ENCODE measurements at places on chromosomes 16 and 17.

DNA sequence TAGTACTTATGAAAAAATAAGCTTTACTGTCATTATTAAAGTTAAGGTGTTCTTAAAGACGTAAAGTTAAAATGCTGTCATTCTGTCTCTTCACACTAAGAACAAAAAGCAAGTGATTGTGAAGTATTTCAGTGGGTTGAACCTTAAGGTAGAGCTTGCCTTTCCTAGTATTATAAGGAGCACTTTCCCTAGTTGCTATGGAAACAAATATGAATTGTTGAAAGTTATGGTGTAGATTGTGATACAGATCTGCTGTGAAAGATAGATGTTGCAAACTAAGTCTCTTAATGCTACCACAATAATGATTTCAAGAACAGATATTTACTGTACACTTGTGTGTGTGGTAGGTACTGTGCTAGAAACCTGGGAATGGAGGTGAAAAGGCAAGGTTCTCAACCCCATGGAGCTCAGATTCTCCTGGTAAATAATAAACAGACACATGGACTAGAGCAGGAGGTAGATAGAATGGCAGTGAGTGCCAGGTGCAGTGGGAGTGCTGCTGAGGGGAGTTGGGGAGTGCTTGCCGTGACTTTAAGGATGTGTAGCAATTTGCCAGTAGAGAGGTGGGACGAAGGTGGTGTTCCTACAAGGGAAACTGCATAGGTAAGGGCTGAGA lies 34.7 kb downstream of the MRTFB start:
- no peak for DNase-seq

- DNase-seq: no peak
These were observed 219.2 kb upstream of the CDH5 start for GRCh38 chr16:66147291-66147690.

- DNase-seq: no peak
These were observed 40.0 kb downstream of the CCDC57 start for GRCh38 chr17:82172486-82173160.

DNA sequence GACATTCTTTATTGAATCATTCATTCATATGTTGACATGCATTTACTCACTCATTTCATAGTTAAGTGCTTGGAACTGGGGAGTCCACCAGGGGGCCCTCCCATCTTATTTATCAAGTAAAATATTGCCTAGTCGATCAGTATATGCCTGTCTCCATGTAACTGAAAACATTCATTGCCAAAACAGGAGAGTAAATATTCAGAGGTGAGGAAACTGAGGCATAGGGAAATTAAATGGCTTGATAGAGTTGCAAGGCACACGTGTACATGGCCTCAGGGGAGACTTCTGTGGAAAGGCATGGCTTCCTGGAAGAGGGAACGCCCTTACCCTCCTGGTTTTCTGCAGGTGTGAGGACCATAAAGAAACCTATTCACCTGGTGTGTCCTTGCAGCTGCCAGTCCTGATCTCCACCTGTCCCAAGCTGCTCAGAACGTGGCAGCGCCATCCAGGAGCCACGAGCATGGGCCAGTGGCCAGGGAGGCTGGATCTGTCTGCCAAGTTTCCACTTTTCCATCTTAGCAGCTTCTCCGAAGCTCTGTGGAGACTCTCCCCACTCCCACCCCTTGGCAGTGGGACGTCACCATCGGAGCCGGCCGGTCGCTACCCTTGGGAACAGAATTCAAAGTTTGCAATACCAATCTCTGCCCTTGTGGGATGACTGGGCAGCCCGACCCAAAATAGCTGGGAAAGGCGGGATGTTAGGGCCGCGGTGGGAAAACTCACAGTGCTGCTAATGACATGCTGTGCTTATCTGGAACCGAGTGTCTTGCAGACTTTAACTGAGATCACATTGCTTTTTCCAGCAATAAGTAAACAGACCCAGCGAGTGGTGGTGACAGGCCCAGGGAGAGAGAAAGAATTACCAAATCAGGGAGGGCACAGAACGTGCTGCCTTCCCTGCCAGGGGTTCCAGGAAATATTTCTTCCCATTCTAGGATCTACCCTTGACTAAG lies 4.1 kb upstream of the C1QTNF1 start:
- DNase-seq: peak; percentile 92

DNA sequence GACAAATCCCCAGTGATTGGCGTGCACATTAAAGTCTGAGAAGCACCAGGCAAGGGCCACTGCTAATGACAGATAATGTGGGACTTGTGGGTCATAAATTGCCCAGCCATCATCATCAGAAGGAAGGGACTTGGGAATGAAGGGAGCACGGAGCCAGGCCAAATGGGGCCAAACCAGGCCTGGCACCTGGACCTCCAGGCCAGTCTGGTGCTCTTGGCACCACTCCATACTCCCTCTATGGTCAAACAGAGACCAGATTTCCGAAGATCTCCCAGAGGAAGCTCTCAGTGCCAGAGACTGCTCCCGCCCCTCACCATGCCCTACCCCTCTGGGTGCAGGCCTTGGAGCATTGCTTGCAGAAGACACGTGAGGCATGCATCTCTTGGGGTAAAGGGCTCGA lies 142.2 kb downstream of the CCDC182 start:
- no peak for DNase-seq

DNA sequence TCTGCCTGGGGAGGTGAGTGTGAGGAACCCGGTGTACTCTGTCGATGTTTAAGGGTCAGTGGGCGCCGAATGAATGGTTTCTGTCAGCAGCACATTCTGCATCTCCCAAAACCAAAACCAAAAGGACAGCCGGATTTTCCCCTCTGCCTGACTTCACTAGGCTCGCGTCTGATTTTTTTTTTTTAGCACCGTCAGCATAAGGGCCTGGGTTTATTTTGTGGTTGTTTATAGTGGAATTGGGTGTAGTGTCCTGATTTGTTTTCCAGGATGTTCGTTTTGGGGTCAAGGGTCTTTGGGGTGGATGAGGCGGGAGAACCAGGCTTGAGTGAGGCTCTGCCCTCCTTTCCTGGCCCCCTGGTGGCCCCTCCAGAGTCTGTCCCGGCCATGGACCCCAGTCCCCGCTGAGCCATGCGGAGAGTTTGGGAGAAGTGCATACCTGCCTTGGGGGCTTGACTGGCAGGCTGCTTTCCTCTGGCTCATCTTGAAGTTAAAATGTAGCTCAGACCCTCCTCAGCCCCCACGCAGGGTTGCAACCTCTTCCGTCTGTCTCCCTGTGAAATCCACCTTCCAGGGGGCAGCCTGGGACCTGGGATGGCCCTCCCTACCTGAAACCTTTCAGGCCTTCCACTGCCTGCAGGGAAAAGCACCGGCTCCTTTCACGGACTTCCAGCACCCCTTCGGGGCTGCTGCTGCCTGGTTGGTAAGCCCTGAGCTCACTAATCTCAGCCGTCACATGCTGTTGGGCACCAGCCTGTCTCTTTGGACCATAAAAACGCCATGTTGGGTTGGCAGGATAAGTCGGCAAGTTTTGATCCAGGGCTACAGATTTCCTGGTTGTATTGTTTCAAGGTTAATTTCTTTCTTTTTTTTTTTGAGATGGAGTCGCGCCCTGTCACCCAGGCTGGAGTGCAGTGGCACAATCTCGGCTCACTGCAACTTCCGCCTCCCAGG lies 60.2 kb downstream of the JPH3 start:
- DNase-seq: no peak

GRCh38 chr17:28320215-28321061 lies 1.4 kb downstream of the TMEM97 start:
- DNase-seq: no peak

DNA sequence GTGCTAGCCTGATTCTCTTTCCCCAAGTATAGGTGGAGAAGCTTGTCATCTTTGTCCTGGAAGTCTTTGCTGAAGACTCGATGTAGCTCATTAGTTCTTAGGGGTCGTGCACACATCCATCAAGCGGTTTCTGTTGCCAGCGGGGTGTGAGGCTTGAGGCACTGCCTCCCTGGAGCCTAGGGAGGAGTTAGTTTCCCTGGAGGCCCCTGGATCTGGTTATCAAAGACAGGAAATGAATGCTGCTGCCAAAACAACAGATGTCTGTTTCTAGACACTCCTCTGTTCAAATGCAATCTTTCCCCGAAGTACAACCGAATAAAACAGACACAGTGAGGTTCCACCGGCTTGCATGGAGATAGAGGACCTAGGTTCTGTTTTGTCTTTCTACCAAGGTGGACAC lies 17.5 kb downstream of the HS3ST4 start:
- DNase-seq: no peak

- DNase-seq: no peak
These were observed 251.9 kb downstream of the IRX3 start for GRCh38 chr16:54034684-54035083.

- DNase-seq: no peak
These were observed 100.9 kb downstream of the VPS53 start for GRCh38 chr17:613725-614124.

DNA sequence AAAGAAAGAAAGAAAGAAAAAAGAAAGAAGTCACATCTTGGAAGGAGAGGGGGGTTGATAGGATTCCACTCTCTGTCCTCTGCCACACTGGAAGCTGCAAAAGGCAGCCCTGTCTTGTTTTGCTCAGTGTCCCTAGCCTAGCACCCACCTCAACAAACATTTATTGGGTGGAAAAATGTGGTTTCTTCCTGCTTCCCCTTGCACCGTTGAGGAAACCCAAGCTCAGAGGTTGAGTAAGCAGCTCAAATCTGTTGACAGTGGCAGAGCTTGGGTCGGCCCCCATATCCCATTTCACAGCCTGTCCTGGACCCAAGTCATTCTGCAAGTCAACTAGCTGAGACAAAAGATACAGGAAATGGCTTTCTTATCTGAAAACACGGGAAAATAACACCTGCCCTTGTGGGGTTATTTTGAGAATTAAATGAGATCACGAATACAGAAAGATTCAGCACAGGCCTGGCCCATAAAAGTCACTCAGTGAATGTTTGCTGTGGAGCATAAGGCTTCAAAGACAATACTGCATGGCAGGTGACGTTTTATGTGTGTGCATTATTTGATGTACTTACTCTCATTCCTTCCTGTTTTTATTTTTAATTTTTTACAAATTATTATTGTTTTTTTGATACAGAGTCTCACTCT lies 63.6 kb downstream of the SCNN1B start:
- no peak for DNase-seq

DNA sequence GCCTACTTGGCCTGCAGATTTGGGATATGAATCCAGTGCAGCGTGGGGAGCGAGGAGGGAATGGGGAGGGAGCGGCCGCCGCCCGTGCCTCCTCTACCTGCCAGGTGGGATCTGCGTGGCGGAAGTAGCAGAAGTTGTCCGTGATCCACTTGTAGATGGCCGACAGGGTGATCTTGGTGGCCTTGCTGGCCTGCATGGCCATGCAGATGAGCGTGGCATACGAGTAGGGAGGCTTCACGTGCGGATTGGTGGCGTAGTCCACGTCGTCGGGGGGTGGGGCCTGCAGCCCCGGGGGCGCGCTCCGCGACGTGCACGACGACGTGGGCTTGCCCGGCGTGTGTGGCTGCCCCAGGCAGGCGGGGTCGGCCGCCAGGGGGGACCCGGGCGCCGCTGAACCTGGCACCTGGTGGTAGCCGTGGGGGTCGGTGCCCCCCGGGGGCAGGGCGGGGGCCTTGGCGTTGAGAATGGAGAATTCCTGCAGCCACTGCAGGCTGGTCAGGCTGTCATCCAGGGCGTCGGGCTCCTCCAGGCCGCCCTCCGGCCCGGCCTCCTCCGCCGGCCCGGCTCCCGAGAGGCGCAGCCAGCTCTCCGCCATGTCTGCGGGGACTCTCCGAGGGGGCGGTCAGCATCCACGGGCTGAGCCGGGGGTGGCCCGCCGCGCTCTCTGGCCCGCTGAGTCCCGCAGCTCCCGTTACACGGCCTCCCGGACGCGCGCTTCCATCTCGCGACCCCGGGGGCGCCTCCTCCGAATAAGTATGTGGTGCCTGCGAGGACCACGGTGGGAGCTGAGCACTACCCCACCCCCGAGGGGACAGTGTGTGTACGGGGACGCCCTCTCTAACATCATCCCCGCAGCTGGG lies 1.0 kb downstream of the FOXJ1 start:
- DNase-seq: no peak

DNA sequence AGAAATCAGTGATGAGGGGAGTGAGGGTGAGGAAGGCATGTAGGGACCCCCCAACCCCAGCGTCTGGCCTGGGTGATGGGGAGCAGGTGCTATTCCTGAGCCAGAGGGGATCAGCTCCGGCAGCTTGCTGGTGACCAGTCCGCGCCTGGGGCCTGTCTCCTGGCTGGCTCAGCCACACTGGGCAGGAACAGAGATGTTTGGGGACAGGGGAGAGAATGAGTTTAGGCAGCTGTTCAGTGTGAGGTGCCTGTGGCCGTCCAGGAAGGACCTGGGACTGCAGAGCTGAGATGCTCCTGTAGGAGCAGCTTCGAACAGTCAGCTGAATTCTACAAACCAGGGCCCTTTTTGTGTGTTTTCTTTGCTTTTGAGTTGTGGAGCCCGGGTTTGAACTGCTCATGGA lies 23.2 kb upstream of the SPNS2 start:
- no peak for DNase-seq

DNA sequence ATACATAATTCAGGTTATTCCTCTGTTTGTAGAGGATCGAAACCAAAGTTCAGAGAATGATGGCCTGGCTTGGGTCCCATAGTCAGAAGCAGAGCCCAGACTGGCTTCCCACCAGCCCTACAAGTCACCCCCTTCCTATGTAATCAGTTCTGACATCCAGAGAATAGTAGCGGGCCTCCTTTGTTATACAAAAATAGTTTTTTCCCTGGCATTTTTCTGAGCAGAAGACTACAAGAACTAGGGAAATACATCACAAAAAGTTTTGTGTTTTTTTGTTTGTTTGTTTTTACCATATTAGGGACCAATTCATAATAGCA lies 19.2 kb downstream of the ATPAF2 start:
- no peak for DNase-seq

DNA sequence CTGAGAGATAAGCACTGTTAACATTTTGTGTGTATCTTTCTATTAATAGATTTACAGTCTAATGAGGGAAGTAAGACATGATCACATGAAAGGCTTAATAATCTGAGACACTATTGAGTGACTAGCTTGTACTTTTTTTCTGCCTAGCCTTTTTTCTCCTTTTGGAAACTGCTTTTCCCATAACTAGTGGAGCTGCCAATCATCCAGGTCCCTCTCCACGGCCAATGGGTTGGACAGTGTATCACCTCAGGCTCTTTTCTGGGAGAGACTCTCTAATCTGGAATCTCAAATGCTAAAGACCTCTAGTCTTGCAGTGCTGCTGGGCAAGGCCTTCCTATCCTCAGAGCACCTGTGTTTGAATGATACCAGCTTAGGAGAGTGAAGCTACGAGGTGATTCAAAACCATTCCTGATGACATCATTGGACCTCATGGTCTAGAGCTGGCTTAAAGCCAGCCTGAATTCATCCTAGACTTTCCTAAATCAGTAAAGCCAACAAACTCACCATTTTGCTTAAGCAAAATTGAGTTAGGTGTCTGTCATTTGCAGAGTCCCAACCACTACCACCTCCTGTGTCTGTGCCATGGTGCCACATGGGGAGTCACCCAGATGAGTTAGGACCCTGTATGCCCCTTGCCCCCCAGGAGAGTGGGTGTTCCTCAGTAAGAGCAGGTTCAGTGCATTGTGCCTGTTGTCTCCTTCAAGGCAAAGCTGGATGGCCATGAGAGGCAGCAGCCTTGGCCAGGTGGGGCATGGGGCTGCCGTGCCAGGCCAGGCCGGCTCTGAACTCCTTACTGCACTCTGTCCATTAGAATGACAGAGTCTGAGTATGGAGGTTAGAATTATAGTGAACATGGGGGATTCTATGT lies 62.9 kb downstream of the SPECC1 start:
- no peak for DNase-seq

All from choroid plexus epithelial cell (primary cell).